ENCODE measurements at places on chromosomes 2 and 18.

- no peak for DNase-seq
Observed at GRCh38 chr18:74242438-74243096, 49.2 kb downstream of the CYB5A start.

- DNase-seq = no peak
Observed at GRCh38 chr2:100230754-100231153, 88.4 kb upstream of the AFF3 start.

- no peak for DNase-seq
Observed at GRCh38 chr2:47243596-47244323, 88.7 kb upstream of the STPG4 start.

GRCh38 chr2:101473591-101473910 is 1.4 kb downstream of the RFX8 start:
- no peak for DNase-seq

GRCh38 chr2:101850450-101850849 is 141.3 kb upstream of the IL1R2 start:
- no peak for DNase-seq

- no peak for DNase-seq
Observed at GRCh38 chr18:26536664-26537063, 11.7 kb downstream of the KCTD1 start.

DNA sequence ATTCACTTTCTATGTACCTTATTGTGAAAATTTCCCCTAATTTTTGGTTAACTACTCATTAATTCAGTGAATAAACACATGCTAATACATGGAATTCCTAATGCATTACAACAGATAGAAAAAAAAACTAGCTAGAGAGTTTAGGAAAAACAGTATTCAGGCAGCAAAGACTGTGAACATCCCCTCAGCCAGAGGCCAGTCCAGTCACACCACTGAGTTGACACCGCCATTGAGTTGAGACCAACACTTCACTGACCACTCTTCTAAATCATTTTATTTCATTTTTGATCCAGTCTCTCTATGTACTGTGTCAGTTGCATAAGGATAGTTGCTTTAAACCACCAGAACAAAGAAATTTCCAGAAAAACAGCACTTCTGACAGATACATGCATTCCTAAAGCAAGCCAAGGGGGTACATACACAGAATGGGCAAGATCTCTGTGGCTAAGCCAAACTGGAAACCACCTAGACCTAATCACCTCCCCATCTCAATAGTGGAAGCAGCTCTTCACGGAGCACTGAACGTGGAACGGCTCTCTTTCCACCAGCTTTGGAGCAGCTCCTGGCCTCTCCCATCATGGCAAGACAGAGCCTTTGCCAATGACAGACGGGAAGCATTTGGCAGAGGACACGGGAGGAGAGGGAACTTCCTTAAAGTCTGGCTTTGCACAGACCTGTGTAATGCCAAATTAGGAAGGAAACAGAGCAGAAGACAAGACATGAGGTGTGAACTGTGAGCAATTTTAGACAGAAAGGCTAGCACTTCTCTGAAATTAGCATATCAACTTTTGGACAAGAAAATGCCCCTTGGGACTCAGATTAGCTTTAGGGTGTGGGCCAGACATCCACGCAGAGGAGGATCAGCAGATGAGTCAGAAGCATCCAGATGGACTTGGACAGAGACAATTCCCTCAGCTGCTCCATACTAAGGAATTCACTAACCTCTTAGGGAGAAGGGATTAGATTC is 36.4 kb downstream of the CACNB4 start:
- no peak for DNase-seq

- DNase-seq = no peak
Observed at GRCh38 chr2:191374366-191374765, 129.2 kb downstream of the MYO1B start.

- DNase-seq = no peak
Observed at GRCh38 chr2:96463119-96463518, 42.0 kb downstream of the NEURL3 start.

- no peak for DNase-seq
Observed at GRCh38 chr2:60880643-60881046, 729 bp upstream of the REL start.

DNA sequence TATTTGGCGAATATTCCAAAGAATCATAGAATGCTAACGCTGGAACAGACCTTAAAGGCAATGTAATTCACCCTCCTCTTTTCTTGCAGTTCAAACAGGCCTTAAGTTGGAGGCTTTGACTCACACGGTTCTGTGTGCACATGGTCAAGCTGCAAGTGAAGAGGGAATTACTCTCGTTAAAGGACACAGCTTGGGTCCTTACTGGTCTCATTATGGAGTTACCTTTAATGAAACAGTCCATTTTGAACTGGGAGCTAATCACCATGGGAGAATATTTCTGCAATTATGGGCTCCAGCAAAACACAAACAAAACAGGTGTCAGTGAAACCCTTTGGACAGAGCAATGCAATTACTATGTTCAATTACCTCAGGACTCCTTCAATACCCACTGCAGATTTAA is 135.5 kb downstream of the GAREM1 start:
- no peak for DNase-seq

GRCh38 chr2:207432453-207432852 is 97.3 kb upstream of the CREB1 start:
- DNase-seq = no peak

- DNase-seq = no peak
Observed at GRCh38 chr2:203043226-203043625, 28.6 kb downstream of the NBEAL1 start.

GRCh38 chr2:198143793-198144192 is 339.4 kb downstream of the PLCL1 start:
- DNase-seq = no peak

DNA sequence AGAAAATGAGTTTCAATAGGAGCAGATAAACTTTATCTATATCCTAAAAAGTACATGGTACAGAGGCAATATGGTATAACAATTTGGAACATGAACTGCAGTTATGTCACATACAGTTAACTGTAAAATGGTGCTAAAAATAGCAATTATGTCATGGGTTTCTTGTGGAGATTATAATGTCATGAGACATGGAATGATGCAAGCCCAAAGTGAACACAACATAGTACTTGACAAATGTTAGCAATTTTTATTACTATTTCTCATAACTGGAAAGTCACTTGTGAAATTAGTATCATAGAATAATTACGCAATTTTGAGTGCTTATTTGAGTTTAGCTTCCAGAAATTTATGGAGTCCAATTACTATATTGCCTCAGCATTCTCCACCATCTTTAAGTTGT is 1263.4 kb downstream of the DSC3 start:
- DNase-seq = no peak

GRCh38 chr2:84052043-84052442 is 407.0 kb downstream of the SUCLG1 start:
- DNase-seq = no peak

DNA sequence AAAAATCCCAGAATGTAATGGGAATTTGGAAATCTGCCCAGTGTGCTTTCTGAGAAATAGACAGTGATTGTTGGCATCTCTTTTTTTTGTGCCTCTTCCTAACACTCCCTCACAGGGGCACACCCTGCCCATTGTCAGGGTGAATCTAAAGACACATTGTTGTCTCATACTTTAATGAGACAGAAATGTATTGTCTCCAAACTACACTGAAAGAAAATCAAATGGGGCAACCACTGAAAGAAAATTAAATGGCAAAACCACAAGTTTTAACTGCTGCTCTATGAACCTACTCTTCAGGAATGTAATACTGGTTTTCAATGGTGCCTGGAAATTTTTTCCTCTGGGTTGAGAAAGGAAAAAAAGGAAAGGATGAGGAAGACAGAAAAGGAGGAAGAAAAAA is 43.2 kb upstream of the GLS start:
- DNase-seq = no peak

DNA sequence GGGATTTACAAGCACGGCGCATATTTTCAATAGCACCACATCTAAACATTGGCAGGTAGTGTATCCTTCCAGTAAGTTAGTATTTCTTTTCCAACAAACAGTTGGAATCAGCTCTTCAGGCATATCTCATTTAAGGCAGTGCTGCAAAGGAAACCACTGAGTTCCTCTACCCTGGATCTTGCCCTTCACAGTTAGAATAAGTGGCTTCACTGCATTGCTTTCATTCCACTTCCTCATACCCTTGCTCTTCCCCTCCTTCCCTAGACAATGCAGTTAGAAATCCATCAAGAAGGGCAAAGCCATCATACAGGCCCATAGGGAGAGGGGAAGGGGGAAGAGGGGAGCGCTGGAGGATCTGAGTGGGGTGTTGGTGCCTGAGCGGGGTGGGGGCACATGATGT is 173.7 kb downstream of the FBXO15 start:
- DNase-seq = no peak

GRCh38 chr2:132448771-132449170 is 32.2 kb downstream of the GPR39 start:
- no peak for DNase-seq

GRCh38 chr18:60568220-60568619 is 195.6 kb upstream of the MC4R start:
- no peak for DNase-seq

- DNase-seq = no peak
Observed at GRCh38 chr2:233342301-233342700, 12.0 kb upstream of the DGKD start.

DNA sequence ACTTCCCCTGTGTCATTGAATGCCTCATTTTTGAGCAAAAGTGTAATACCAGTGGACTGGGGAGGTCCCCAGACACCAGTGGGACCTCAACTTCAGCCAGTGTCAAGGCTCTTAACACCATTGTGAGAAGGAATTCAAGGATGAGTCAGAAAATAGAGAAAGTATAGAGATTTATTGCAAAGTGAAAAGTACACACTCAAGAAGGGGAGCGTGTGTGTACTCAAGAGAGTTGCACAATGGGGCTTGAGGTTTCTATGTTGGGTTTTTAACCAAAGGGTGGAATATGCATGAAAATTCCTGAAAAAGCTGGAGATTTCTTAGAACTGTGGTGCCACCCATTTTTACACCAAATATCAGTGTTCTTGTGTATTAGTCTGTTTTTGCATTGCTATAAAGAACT is 81.9 kb downstream of the ADCYAP1 start:
- no peak for DNase-seq

DNA sequence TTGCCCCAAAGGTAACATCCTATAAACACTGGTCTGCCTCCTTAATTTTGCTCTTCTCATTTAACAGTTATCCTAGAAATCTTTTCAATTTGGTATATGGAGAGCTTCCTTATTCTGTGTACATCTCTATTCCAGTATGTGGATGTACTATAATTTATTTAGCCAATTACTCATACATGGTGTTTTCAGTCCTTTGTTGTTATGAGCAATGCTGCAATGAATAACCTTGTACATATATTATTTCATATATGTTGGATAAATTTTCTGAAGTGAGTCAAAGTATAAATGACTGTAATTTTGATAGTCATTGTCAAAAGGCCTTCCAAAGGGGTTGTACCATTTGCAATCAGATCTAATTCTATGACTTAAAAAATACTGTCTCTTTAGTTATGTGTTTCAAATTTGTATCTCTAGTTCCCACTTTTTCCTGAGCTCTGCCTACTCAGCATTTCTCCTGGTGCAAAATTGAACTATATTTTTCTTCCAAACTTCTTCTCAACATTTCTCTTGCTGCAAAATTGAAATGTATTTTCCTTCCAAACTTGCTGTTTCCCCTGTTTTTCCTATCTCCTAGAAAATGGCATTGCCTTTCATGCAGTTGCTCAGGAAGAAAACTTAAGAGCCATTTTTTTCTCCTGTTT is 153.3 kb upstream of the OTX1 start:
- DNase-seq = no peak

- no peak for DNase-seq
Observed at GRCh38 chr18:48946329-48946835, 4.4 kb downstream of the SMAD7 start.

GRCh38 chr2:134347756-134348155 is 93.9 kb downstream of the MGAT5 start:
- DNase-seq = no peak

DNA sequence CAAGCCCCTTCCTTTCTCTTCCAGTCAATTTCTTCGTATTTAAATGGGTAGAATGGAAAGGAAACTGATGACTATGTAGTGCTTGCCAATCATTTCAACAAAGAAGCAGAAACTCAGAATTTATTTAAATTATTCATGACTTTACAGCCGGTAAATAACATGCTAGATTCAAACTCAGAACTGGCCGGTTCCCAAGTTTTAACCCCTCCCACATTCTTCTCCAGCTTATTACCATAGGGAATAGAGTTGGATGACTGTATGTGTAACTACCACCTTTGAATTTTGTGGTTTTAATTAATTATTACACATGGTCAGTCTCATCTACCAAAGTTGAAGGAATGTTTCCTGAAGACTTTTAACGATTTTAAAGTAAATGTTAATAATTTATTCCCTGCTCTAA is 819.3 kb upstream of the LRATD1 start:
- DNase-seq = no peak

DNA sequence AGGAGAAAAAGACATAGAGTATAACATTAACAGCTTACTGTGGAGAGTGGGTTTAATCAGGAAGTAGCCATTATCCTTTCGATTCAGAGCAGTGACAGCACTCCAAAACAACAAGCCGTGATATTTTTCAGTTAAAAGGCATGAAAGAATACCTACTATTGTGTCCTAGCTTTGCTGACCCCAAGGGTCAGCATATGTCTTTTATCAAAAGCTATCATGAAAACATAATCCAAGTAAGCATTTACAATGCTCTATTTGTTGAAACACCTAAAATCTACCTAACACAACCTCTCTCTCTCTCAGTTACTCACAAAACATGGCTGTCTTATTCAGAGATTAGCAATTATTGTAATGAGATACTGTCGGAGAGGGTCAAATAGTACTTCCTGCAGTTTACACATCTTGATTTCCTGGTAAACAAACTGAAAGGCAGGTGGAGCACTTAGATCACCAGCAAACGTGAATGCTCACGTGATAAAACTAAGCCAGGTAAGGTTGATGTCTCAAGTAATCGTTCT is 100.0 kb downstream of the BAZ2B start:
- peak; percentile 11 for DNase-seq

GRCh38 chr18:55477860-55478581 is 110.0 kb downstream of the TCF4 start:
- DNase-seq = no peak

- DNase-seq = peak; percentile 81
Observed at GRCh38 chr18:48007955-48008701, 77.7 kb upstream of the SMAD2 start.

GRCh38 chr2:34892256-34892655 is 1293.2 kb upstream of the FAM98A start:
- DNase-seq = no peak

GRCh38 chr18:31637445-31637844 is 45.8 kb downstream of the TTR start:
- no peak for DNase-seq

GRCh38 chr2:108351889-108352288 is 25.9 kb upstream of the SULT1C4 start:
- no peak for DNase-seq

GRCh38 chr2:172426635-172427255 is 641 bp upstream of the ITGA6 start:
- no peak for DNase-seq

- no peak for DNase-seq
Observed at GRCh38 chr18:12248926-12249720, 5.0 kb upstream of the CIDEA start.

- DNase-seq = no peak
Observed at GRCh38 chr2:105907184-105907583, 162.5 kb downstream of the NCK2 start.

- DNase-seq = no peak
Observed at GRCh38 chr2:13666582-13667414, 950.1 kb downstream of the TRIB2 start.

GRCh38 chr2:155382776-155383175 is 684.3 kb downstream of the KCNJ3 start:
- no peak for DNase-seq

GRCh38 chr2:241112046-241112445 is 10.0 kb upstream of the MTERF4 start:
- no peak for DNase-seq

- DNase-seq = no peak
Observed at GRCh38 chr18:75659535-75660023, 232.1 kb upstream of the SMIM21 start.
